ENCODE measurements at places on chromosomes 16 and 17. TPM values are rescaled to one million over a fixed set of nuclear protein-coding genes. Genes with fewer than 3 reads are reported as not detected.
A peak's percentile ranks its signal among the peaks of the same experiment; 100 is the strongest.

Gene MRPL28
- total RNA-seq: 83.1 TPM

GRCh38 chr17:39335704-39336223, 65.7 kb downstream of the FBXL20 start:
- DNase-seq: no peak

DNA sequence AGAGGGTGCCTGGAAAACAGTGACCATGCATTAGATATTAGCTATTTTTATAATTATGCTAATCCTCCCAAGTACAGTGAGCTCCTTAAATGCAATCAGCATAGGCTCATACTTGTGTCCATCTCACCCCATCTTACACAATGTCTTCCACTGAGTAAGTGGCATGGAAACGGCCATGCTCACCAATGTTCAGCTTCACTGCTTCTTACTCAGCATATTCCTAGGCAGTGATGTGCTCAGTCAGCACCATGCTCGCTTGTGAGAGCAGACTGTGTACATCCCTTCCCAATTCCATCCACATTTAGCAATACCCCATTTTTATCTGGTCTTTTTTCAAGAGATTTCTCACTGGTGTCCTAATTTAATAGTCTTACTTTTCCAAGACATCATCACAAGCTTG, 454.8 kb upstream of the SOX9 start:
- DNase-seq: no peak

Gene UMOD
- total RNA-seq: not detected

Gene ICAM2
- total RNA-seq: 38.0 TPM

Gene C16orf92
- not detected for total RNA-seq

DNA sequence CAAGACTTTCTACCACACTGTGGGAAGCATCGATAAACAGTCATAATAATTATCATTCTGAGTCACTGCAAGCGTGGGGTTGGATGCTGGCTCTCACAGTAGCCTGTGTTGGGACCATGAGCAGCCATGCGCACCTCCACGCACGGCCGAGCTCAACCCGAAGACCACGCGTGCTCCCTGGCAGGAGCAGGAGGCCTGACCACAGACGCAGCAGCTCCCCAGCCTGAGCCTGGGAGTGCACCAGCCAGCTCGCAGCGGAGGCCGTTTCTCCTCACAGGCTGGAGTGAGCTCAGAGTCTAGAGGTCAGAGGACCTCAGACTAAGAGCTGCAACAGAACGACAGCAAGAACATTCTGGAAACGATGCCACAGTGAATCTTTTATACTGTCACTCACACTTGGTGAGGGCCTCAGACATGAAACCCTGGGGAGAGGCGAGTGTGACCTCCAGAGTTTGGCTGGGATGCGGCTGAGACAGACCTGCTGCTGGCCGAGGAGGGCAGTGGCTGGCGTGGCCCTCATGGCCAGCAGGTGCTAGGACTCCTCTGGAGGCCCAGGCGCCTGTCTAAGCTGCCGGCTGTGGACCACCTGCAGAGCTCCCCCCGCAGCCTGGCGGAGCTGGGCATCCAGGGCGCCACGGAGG, 6.0 kb downstream of the NDUFAF8 start:
- DNase-seq: peak; percentile 64

DNA sequence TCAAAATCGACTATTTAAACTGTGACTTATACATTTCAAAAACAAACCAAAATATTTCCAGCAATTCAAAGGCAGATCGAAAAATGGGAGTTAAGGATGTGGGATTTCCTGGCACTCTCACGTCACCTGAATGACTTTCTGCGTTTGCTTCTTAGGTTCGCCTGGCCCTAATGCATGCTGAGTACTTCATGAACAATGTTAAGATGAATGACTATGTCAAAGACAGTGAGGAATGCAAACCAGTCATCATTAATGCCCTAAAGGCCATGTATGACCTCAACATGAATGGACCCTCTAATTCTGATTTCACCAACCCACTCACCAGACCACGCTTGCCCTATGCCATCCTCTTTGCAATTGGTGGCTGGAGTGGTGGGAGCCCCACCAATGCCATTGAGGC, 7.3 kb downstream of the KLHL10 start:
- DNase-seq: no peak

Gene NPIPA7
- 3.0 TPM for total RNA-seq

DNA sequence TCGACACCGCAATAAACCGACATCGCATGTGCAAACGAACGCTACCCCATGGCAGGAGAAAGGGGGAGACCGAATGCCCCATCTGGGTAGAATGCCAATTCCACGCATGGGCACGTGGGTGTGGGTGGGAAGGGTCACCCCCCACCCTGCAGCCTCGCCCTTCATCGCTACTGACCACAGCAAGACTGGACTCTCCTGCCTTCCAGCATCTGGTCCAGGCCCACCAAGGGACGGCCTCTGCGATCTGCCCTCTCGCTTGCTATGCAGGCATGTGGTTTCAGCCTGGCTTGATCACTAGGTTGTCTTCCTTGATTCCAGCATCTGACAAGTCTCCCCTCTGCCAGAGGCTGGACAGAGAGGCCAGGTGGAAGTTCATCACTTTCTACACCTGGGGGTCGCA, 159.3 kb downstream of the C16orf78 start:
- DNase-seq: no peak

Gene OXLD1
- total RNA-seq: 18.6 TPM

DNA sequence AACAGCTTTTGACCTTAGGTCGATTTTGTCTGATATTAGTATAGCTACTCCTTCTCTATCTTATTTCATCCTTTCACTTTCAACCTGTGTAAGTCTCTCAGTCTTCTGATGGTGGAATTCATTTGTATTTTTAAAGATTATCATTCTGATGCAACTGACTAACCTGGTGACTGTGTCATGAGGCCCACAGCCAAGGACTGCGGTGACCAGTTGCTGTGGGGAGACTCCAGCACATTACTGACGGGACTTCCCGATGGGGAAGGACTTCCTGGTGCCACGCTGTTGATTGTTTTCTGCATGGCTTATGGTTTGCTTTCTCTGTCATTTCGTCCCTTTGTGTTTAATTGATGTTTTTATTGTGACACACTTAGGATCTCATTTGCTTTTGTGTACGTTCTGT, 34.2 kb downstream of the RMI2 start:
- DNase-seq: peak; percentile 2

DNA sequence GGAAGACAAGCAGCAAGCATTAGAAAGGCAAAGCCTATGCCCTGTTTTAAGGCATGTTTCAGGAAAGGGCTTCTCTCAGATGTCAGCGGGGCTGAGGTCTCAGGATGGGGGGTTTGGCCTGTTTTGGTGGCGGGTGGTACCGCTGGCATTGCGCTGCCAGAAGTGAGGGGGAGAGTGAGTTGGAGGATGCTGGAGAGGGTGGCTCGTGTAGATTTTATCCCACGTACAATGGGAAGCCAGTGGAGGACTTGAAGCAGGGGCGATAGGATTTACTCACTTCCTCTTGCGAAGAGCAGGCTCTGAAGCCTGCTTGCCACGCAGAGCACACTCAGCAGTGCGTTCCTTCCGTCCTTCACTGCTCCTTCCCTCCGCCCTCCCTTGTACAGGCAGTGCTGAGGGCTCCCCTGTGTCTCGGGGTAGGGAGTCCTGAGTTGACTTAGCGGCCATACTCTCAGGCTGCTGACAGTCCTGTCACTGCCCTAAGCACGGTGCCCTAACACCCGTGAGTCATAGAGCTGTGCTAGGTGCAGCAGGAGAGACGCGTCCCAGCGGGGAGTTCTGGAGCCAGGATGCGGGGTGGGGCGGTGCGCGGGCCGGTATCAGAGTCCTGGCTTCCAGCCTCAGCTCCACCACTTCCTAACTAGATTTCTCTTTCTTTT, 113.1 kb downstream of the SNX29 start:
- DNase-seq: no peak

DNA sequence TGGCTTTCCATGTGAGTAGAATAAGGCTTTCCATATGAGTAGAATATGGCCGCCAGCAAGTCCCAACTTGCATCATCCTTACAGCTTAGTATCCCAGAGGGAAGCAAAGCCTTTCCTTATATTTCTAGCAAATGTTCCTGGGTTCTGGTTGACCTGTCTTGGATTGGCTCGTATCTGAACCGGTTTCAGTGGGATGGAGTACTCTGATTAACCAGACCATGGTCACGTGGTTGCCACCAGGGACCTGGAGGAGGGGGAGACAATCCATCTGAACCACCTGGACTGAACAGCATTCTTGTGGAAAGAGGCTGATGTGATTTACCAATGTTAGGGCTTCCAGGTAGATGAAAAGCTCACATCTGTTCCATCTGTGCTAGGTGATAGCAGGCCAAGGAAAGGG, 89.0 kb downstream of the SHISA6 start:
- no peak for DNase-seq

Gene CHST6
- 0.62 TPM for total RNA-seq

Gene RGS11
- total RNA-seq: 15.4 TPM

DNA sequence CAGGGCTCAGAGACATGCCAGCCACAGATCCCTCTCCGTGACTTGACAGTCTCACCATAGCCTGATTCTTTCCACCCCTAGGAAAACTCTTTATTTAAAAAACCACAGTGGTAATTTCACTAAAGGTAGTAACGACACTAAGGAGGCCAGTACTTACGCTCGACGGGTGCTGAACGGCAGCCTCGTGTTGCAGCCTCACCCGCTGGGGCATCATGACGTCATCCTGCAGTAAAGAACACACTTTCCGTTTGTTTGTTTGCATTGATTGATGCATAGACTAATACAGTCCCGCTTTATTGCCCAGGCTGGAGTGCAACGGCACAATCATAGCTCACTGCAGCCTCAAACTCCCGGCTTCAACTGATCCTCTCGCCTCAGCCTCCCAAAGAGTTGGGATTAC, 65.1 kb upstream of the METRNL start:
- DNase-seq: no peak

- DNase-seq: no peak
These were observed 198.4 kb downstream of the COPRS start for GRCh38 chr17:31660684-31661083.

Gene KCNJ18
- total RNA-seq: not detected

- no peak for DNase-seq
These were observed 14.7 kb downstream of the CDRT4 start for GRCh38 chr17:15452746-15453145.

DNA sequence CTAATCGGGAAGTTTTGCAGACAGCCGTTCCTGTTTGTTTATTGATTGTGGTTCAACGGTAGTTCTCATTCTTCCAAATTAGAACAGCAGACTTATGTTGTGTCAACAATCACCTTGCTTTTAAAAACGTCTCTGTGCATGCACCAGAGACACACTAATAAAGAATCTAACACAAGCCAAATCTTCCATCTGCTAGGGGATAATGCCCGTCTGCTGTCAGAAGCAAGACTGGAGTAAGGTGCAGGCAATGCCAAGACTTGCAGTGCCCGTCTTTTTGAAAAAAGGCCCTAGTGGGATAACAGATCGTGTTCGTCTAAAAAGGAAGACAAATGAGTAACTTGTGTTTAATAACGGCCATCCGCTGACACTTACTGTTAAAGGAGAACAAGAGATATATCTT, 158.4 kb downstream of the KCNJ2 start:
- no peak for DNase-seq

DNA sequence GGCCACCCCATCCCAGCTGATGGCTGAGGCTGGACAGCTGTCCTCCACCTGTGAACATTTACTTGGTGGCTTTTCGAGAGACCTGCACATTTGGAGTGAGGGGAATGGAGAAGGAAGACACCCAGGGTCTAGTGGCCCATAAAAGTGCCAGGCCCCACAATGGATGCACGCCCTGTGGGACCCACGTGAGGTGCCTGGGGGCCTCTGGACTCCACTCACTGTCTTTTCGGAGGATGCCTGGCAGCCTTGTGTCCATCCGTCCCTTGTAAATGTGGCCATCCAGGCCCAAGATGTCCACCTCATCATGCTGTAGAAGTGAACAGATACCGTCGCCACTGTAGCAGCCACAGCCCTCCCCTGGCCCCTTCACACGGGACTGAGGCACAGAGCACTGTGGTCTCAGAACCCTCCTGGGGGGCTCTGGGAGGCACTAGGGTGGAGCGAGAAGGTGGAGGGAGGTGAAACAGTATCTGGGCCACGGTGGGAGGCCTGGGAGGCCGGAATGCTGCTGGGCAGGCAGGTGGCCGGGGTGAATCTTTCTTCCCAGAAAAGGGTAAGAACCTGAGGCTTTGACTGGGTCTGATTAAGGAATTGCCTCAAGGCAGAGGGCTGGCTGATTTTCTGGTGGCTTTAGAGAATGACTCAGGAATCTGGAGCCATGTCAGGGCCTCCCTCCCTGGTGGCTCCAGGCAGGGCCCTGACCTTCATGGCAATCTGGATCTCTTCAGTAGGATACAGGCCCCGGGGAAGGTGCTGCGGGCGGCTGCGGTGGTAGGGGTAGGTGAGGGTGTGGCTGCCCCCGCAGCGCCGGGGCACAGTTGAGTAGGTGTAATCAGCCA, 11.5 kb downstream of the UBALD2 start:
- DNase-seq: peak; percentile 34

DNA sequence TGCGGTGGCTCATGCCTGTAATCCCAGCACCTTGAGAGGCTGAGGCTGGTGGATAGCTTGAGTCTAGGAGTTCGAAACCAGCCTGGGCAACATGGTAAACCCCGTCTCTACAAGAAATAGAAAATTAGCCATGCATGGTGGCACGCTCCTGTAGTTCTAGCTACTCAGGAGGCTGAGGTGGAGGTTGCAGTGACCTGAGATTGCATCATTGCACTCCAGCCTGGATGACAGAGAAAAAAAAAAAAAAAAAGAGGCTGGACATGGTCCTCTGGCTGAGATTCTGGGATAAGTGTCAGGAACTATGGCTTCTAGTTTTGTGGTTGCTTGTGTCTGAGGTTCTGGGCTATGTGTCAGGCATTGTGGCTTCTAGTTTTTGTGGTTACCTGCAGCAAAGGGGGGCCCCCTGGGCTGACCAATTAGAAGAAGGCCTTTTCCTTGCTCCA, 7.0 kb downstream of the KSR1 start:
- no peak for DNase-seq

GRCh38 chr16:84324434-84325262, 30.0 kb downstream of the WFDC1 start:
- no peak for DNase-seq

Gene CACNA1H
- 6.0 TPM for total RNA-seq

GRCh38 chr17:38867968-38868816, 1.7 kb upstream of the LASP1 start:
- peak; percentile 80 for DNase-seq

- no peak for DNase-seq
These were observed 7.0 kb downstream of the INPP5K start for GRCh38 chr17:1509290-1509881.

DNA sequence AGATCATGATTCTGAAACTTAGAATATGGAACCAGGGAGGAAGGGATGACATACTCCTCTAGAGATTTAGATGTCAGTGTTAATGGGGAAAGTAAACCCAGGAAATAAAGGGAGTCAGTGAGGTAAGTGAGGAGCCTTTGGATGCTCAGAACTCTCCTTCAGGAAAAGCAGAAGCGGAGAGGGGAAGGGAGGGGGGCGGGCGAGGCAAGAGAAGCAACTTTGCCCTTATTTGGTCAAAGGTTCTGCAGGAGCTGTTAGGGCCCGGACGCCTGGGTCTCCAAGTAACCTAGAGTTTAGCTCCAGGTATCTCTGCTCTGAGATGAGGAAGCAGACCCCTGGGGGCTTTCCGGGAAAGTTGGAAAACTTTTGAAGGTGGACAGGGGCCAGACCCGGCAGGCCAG, 1.3 kb downstream of the PFN1 start:
- no peak for DNase-seq

GRCh38 chr16:57048095-57048494, 44.3 kb upstream of the CPNE2 start:
- DNase-seq: no peak

Gene TRIM37
- total RNA-seq: 20.2 TPM

Gene CHST5
- total RNA-seq: 0.27 TPM

All from Right ventricle myocardium inferior (tissue), 1 donor.